ENCODE measurements at places on chromosomes 1 and 21.

DNA sequence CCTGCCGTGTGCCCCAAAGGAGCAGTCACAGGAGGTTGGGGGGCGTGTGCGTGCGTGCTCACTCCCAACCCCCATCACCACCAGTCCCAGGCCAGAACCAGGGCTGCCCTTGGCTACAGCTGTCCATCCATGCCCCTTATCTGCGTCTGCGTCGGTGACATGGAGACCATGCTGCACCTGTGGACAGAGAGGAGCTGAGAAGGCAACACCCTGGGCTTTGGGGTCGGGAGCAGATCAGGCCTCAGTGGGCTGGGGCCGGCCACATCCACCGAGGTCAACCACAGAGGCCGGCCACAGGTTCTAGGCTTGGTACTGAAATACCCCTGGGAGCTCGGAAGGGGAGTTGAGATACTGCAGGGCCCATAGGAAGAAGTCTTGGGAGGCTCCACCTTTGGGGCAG is 23.5 kb downstream of the COL6A1 start:
- DNase-seq: no peak

DNA sequence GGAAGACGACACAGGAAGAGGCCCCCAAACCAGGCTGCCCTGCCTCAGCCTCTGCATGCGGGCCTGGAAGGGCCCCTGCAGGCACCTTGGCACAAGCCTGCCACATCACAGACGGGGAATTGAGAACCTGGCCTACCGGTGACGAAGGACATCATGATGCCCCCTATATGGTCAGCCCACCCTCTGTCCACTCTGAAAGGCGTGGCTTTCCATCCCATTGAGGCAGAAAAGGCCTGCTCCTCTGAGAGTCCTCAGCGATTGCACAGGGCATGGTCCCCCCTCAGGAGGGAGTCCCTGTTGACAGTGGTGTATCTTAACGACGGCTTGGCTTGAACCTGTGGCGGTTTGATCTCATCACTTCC is 11.4 kb downstream of the KRTAP10-1 start:
- DNase-seq: no peak

DNA sequence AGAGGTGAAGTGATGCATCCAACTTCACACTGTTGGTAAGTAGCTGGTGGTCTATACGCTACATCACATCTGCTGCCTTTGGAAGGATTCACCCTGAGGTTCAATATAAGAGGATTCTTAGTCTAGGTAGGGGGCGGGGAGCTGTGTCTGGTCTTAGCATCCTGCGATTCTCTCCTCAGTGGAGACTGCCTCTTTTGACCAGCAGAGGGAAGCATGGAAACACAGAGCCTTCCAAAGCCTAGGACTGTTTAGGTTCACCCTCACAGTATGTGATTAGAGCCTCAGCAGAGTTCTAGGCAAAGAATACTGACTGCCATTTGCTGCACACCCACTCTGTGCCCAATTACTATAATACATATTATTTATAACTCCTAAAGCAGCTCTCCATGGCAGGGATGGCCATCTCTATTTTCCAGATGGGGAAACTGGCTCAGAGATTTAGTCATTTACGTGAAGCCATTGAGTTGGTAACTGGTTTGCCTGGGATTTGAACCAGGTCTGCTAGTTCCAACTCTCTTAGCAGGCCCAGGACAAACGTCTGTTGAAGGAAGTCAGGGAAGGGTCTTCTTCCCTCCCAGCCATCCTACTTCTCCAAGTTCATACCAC is 28.9 kb upstream of the EFCAB14 start:
- no peak for DNase-seq

GRCh38 chr1:15407580-15407979 is 2.1 kb upstream of the EFHD2 start:
- DNase-seq: no peak

- DNase-seq: no peak
Observed at GRCh38 chr1:230677200-230677599, 34.9 kb downstream of the COG2 start.

DNA sequence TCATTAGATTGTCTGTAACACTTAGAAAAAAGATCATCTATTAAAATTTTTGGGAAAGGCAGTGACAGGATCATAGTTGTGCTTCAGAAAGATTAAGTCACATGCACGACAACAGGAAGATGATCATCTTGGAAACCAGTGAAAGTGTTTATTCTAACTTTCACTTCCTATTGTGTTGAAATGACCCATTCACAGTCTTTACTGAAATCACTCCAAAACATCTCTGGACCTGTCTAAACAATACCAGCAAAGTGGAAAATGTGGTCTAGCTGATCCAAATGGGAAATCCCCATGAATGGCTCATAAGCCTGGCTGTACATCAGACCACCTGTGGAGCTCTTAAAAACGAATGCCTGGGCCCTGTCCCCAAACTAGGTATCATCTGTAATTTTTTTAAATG is 111.1 kb upstream of the ETV3 start:
- DNase-seq: peak; percentile 11

DNA sequence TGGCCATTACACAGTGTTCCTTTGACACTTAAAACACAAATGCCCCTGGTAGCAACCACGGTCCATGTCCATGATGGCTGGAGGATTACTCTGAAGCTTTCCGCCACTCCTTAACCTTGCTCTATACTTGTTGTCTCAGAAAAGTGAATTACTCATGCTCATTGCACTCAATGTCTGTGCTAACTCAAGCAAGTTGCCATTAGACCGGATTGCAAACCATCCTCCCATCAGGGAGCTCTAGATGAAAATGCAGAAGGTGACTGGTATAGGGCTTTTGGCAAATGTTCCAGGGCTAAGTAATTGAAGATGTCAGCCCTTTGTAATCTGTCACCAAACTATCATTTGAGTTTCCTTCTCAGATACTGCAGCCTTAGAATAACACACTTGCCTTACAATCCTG is 1288.3 kb upstream of the B3GALT2 start:
- no peak for DNase-seq

- no peak for DNase-seq
Observed at GRCh38 chr21:17539323-17539722, 26.5 kb downstream of the CXADR start.

DNA sequence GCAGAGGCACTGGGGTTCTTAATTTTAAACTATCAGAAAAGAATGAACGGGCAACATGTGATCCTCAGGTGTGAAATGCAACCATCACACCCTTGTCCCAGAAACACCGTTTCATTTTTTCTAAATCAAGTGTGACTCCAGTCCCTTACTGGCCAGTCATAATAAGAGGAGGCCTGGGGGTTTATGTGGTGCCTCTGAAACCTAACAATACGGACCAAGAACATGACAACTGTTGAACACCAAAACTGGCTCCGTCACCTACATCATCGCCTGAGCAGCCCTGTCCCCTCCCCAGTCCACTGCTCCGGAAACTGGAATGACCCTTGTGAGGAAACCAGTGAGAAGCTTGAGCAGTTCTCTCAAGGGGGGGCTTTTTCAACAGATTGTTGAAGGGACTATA is 55.9 kb upstream of the KIF26B start:
- DNase-seq: no peak

GRCh38 chr1:203558064-203558760 is 64.3 kb downstream of the OPTC start:
- no peak for DNase-seq

DNA sequence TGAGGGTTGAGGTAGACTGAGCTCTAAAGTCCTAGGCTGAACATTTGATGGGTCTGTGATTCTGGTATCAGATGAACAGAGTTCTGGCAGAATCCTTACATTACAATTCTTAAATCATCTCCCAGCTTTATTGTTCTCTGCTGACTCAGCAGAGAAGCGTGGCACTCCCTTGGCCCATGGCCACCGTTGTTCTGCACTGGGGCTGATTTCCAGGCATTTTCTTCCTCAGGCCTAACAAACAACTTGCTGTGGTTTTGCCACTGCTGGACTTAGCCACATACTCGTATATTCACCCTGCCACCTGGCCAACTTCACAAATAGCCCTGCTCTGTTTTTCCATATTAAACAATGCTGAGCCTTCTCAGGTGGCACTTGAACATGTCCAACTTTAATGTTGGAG is 223.2 kb downstream of the TNR start:
- no peak for DNase-seq

GRCh38 chr1:42002220-42002619 is 83.5 kb upstream of the HIVEP3 start:
- no peak for DNase-seq

GRCh38 chr1:175708787-175709186 is 34.6 kb downstream of the TNR start:
- no peak for DNase-seq

DNA sequence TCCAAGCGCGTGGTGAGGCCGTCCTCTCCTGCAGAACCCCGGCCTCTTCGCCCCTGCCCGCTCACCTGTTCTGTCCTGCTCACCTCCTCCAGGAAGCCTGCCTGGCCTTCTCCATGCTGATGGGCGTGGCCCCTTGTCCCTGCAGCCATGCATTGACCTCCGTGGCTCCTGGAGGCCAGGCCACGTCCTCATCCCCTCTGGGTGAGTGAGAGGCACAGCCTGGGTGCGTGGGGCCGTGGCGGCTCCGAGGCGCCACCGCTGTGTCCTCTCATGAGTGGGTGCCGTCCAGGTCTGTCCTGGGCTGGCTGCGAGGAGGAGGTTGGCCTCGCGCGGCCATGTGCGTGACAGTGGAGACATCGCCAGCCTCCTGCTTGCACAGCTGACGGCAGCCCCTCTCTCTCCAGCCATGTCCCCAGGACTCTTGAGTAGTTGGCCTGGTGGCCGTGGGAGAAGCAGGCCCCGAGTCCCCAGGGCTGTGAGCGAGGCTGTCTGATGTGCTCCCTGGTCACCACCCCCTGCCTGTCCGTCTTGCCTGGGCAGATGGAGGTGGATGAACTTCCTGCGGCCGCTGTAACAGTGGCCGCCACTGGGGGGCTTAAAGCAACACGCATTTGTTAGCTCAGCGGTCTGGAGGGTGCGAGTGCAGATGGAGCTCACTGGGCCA is 58.1 kb downstream of the PRKCZ start:
- no peak for DNase-seq

DNA sequence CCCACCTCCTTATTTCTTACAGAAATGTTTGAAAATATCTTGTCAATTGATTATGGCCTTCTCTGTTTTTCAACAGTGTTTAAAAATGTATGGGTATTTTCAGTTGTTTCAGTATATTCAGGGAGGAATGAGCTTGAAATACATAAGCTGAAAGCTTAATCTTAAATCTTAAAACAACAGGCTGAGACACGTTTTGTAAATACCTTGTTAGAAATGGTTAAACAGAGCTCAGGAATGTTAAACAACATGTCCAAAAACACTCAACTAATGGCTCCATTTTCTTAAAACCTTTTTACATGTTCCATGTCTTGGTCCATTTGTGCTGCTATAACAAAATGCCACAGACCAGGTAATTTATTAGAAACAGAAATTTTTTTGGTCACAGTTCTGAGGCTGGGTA is 953.8 kb upstream of the ADGRL2 start:
- no peak for DNase-seq

- no peak for DNase-seq
Observed at GRCh38 chr21:42431196-42431595, 27.5 kb downstream of the UBASH3A start.

- DNase-seq: no peak
Observed at GRCh38 chr1:91402023-91402422, 2.6 kb downstream of the HFM1 start.

DNA sequence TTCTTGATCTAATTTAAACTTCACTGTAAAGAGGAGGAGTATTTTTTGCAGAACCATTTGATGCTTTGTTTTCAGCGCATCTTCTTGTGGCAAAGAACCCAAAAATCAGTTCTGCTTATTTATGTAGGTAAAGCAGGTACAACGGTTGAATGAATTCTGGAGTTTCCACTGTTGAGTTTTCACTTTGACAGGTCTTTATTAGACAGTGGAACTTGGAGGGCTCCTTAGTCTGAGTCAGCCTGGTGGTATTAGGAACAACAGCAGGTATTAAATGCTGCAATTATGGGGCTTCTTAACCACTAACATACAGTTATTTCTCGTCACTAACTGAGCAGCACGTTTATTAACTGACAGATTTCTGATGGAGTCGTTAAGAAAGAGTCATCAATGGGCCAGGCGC is 1.2 kb downstream of the LRIG2 start:
- no peak for DNase-seq

DNA sequence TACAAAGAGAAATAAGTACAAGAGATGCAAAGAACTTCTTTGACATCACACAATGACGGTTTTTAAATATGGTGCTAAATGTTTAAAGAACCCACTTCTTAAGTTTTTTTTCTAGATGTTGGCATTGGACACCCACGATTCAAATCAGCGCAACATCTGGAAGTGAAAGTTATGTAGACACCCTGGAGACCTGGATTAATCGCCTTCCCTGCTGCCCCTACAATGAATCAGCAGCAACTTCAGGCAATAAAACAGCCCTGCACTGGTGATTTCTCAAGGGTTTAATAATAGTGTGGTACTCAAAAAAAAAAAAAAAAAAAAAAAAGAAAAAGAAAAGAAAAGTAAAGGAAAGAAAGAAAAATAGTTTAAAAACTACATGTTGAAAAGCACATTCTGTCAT is 248.3 kb downstream of the NUF2 start:
- no peak for DNase-seq

DNA sequence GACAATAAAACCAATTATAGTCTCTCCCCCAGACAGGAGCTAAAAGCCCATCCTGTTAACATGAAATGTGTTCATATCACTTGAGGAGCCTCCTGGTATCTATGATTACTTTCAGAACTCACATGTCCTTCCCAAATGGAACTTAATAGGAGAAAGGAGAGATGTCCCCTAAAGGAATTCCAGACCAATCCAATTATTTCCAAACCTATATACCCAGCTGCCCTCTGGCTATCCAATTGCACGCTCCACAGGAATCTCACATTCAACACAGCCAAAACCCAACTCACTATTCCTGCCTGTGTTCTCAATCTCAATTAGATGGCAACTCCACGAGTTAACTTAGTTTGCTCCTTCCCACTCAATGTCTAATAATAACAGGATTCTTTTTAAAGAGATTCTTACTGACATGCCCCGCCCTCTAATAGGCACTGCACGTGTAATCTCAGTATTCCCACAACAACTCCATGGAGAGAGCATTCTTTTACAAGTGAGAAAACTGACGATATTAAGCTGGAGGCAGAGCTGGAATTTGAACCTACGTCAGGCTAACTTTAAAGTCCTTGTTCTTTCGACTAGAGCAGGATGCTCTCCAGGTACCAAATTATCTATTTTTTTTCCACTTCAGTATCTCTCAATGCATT is 59.1 kb upstream of the SEC16B start:
- no peak for DNase-seq

GRCh38 chr1:195604287-195604686 is 1004.0 kb downstream of the KCNT2 start:
- DNase-seq: no peak

- no peak for DNase-seq
Observed at GRCh38 chr21:32813265-32813903, 41.8 kb upstream of the PAXBP1 start.

GRCh38 chr1:216702170-216702569 is 21.1 kb downstream of the ESRRG start:
- DNase-seq: no peak

- DNase-seq: no peak
Observed at GRCh38 chr1:228004331-228004855, 2.4 kb upstream of the WNT3A start.

- no peak for DNase-seq
Observed at GRCh38 chr1:238953448-238954010, 432.8 kb upstream of the CHRM3 start.

Data from activated naive CD8-positive, alpha-beta T cell treated with anti-CD3 and anti-CD28 coated beads for 36 hours (primary cell).